ENCODE measurements at places on chromosomes 2 and 18. TPM values are rescaled to one million over a fixed set of nuclear protein-coding genes. Genes with fewer than 3 reads are reported as not detected.

- no peak for DNase-seq
These were observed 424.5 kb downstream of the STK39 start for GRCh38 chr2:167822690-167823465.

DNA sequence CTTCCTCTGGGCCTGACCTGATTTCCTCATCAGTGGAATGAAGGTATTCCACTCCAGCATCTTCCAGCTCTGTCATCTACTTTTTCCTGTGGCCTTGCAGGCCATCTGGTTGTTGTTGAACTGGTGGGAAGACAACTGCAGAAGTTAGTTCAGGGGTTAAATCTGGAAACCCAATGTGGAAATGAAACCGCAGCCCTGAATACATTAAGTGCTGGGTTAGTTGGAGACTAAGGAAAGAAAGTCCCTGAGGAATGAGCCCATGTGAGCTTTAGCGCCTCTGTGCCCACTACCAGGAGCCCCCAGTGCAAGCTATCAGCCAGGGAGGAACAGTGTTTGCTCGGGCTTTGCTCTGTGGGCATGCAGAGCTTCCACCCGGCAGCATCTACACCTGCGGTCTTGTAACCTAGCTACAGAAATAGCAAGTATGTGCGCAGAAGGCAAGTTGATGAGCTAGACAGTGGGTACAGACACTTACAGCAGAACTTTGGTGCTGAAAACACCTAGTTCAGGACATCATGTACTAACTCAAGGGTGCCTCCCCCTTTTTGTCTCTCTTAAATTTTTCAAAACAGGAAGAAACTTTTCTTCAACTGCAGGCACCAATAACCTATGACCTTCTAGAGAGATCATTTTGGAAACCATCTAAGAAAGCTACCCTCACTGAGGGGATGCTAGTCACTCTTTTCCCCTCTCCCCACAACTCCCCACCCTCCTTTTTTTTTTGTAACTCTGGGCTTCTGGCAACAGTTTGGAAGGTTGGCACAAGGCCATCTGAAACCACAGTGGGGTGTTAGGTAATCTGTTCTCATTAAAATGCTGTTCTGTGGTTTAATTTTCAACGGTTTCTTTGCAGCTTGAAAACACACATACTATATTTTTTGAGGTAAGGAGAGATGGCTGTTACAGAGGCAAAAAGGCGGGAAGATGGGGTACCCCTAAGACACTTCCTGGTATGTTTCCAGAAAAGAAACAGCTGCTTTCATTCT lies 18.3 kb upstream of the CXCR4 start:
- no peak for DNase-seq

- DNase-seq, result no peak
These were observed 518.6 kb downstream of the PIK3C3 start for GRCh38 chr18:42473611-42474010.

- DNase-seq, result peak; percentile 63
These were observed 16.2 kb downstream of the DOCK10 start for GRCh38 chr2:225025917-225026571.

GRCh38 chr2:234348081-234348480 lies 148.8 kb downstream of the ARL4C start:
- DNase-seq, result no peak

GRCh38 chr2:179809606-179810005 lies 51.8 kb downstream of the ZNF385B start:
- no peak for DNase-seq

DNA sequence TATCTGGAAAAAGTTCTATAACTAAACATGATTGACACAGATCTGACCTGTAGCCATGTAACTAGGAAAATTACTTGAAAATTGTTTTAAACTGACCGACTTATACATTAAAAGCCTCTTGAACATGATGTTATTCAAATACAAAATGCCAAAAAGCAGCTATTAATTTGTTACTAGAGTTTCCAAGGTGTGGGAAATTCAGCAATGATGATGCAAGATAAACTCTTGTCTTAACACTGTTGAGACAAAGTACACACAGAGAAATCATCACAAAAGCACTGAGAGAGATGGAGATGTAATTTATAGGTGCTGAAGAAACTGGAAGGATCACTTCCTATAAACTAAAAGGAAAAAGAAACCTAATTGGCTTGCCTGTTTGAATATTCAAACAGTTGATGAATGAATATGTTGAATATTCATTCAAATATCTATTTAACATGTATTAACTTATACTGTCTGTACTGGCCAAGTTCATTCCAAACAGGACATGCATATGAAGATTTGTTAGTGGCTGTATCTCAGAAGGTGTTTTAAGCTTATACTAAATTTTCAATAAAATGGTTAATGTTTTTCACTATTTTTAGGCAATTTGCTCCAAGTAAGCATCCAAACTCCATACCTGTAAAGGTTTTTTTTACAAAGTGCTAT lies 34.6 kb upstream of the WDR75 start:
- no peak for DNase-seq

GRCh38 chr2:174951745-174952144 lies 53.4 kb downstream of the CHN1 start:
- DNase-seq, result no peak

DNA sequence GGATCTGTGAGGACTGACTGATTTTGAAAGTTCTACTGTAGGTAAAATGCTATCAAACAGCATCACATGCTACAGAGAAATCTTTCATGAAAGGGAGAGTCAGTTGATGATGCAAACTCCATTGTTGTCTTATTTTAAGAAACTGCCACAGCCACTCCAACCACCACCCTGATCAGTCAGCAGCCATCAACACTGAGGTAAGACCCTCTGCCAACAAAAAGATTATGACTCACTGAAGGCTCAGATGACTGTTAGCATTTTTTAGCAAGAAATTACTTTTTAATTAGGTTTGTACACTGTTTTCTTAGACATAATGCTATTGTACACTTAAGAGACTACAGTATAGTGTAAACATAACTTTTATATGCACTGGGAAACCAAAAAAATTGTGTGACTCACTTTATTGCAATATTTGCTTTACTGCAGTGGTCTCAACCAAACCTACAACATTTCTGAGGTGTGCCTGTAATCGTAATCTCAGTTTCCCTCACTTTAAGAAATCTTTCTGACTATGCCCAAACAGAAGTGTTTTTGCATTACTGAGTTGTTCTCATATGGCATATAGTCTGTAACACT lies 42.8 kb downstream of the METTL8 start:
- DNase-seq, result no peak

- no peak for DNase-seq
These were observed 43.7 kb downstream of the EPAS1 start for GRCh38 chr2:46340740-46341420.

- no peak for DNase-seq
These were observed 12.5 kb upstream of the HNRNPLL start for GRCh38 chr2:38615237-38615636.

DNA sequence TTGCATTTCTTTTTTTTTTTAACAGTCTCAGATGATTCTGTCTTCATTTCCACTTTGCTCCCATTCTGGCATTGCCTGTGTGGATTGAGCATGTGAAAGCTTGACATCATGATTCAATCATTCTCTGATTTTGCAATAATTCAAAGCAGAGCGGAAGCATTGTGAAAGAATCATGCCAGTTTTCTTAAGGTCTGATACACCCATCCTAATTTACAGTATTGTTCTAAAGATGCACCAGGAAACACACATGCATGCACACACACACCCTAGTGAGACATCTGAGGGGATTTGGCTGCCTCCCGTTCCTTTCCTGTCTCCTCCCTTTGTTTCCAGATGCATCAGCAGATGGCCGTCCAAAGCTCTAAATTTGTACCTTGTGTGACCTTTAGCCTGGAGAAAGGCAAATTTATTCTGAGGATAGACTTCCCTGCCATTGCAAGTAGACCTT lies 97.3 kb downstream of the FMNL2 start:
- no peak for DNase-seq

- DNase-seq, result no peak
These were observed 306.6 kb upstream of the SOX11 start for GRCh38 chr2:5385596-5385995.

- no peak for DNase-seq
These were observed 10.3 kb upstream of the DYTN start for GRCh38 chr2:206728277-206729199.

- no peak for DNase-seq
These were observed 90.7 kb upstream of the TFCP2L1 start for GRCh38 chr2:121375621-121376159.

- peak; percentile 44 for DNase-seq
These were observed 36.5 kb downstream of the POLR1A start for GRCh38 chr2:86069091-86069685.

- no peak for DNase-seq
These were observed 3.1 kb downstream of the FECH start for GRCh38 chr18:57583297-57583835.

The ING5 gene
- 18.6 TPM for total RNA-seq

The CHRNA1 gene
- not detected for total RNA-seq

The STPG4 gene
- total RNA-seq, result 0.52 TPM

The MAP3K20 gene
- total RNA-seq, result 138 TPM

The RAB6C gene
- not detected for total RNA-seq

The GAD1 gene
- not detected for total RNA-seq

The FSHR gene
- not detected for total RNA-seq

The COL4A4 gene
- total RNA-seq, result 0.93 TPM

The LCT gene
- 0.05 TPM for total RNA-seq

The TMEFF2 gene
- total RNA-seq, result not detected

Measured in posterior vena cava (tissue), 2 donors.